A375 (cell line): ENCODE measurements at places on chromosomes 6 and 20. TPM values are rescaled to one million over a fixed set of nuclear protein-coding genes. Genes with fewer than 3 reads are reported as not detected.

Gene UST
- total RNA-seq, result 2.8 and 4.1 TPM in 2 replicates

Gene TUBB2A
- 39.6 and 41.9 TPM in 2 replicates for total RNA-seq

Gene TCF21
- 0.08 TPM in 1 of 2 replicates, not detected in the other for total RNA-seq

Gene EFHC1
- 21.0 and 21.6 TPM in 2 replicates for total RNA-seq

Gene SLC32A1
- not detected in 2 replicates for total RNA-seq

Gene PHACTR1
- total RNA-seq, result 0.23 and 0.61 TPM in 2 replicates

Gene BPIFA1
- total RNA-seq, result not detected in 2 replicates

Gene RAB44
- total RNA-seq, result 0.11 TPM in 1 of 2 replicates, not detected in the other

Gene SLC22A23
- 0.53 and 0.66 TPM in 2 replicates for total RNA-seq

Gene PARD6B
- 2.4 and 2.9 TPM in 2 replicates for total RNA-seq

Gene CLVS2
- total RNA-seq, result 0.13 and 0.60 TPM in 2 replicates

Gene KHDC3L
- not detected in 2 replicates for total RNA-seq

Gene CNBD2
- 15.7 and 18.8 TPM in 2 replicates for total RNA-seq

Gene LRRC1
- total RNA-seq, result 5.6 and 5.8 TPM in 2 replicates

Gene ME1
- 5.4 and 5.6 TPM in 2 replicates for total RNA-seq

Gene NECAB3
- total RNA-seq, result 41.3 and 44.0 TPM in 2 replicates

Gene HCK
- total RNA-seq, result not detected in 2 replicates

Gene HTR1E
- total RNA-seq, result not detected in 2 replicates
